NCI-H446 treated with DMSO at 0.1 percent for 48 hours (cell line): ENCODE measurements at places on chromosomes 7 and 10.
A peak's percentile ranks its signal among the peaks of the same experiment; 100 is the strongest.

- DNase-seq = no peak
Observed at GRCh38 chr7:87517136-87517815, 41.8 kb upstream of the ABCB4 start.

DNA sequence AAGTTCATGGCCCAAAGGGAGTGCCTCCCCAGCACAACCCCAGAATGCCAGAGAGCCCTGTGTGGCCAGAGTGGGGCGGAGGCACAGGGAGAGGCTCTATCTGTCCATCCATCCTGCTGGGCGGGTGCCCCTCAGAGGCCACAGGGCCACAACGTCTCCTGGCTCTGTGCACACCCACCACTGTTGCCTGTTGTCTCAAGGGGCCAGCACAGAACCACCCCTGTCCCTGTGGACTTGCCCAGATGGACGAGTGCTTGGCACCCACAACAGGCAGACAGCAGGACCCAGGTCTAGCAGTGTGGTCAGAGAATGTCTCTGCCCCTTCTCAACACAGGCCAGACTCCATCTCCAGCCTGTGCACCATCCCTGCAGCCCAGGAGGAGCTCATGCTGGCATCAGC is 92.8 kb downstream of the PAXIP1 start:
- no peak for DNase-seq

GRCh38 chr7:7335909-7336308 is 153.6 kb downstream of the C1GALT1 start:
- no peak for DNase-seq

GRCh38 chr7:11437994-11438393 is 394.0 kb downstream of the THSD7A start:
- no peak for DNase-seq

- no peak for DNase-seq
Observed at GRCh38 chr7:159042103-159042502, 102.6 kb downstream of the VIPR2 start.

DNA sequence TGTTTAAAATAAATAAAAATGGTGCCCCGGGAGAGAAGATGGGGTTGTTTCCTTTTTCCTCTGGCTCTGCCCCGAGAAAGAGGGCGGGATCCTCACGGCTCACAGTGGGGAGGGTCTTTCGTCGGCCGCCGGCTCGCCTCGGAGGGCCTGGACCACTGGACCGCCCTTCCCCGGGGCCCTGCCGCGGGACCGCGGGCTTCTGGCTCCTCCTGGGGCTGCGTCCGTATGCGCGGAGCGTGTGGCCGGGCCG is 3.5 kb upstream of the IGF2BP3 start:
- peak; percentile 61 for DNase-seq

- no peak for DNase-seq
Observed at GRCh38 chr7:122515404-122515803, 183.5 kb downstream of the RNF133 start.

DNA sequence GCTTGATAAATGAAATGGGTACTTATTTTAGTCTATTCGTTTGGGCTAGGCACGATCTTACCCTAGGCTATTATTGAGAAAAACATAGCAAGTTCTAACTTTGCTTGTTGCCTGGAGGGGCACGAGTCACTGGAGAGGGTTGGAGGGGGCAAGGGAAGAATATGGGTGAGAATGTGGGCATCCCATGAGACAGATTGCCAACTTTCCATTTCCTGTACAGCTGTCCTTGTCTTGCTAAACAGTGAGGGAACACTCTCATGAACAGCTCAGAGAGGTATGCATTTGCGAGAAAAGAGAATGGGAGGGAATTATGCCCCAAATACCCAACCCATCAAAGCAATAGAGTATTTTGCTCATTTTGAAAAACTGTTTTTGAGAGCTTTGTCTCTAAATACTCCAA is 9.2 kb downstream of the CDHR3 start:
- DNase-seq = no peak

DNA sequence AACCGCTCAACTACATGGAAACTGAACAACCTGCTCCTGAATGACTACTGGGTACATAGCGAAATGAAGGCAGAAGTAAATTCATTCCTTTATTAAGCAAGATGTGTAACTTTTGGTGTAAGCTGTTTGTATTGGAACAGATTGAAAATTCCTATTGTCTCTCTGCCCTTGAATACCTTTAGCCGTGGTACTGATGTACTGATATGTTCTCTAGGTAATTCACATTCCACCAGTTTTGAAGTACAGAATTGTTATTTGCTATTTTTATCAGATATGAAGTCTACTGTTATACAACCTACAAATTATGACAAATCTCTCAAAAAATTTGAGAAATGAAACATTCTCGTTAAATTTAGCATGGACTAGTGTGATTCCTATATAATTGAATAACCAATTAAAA is 17.7 kb downstream of the ZMYND11 start:
- DNase-seq = no peak

DNA sequence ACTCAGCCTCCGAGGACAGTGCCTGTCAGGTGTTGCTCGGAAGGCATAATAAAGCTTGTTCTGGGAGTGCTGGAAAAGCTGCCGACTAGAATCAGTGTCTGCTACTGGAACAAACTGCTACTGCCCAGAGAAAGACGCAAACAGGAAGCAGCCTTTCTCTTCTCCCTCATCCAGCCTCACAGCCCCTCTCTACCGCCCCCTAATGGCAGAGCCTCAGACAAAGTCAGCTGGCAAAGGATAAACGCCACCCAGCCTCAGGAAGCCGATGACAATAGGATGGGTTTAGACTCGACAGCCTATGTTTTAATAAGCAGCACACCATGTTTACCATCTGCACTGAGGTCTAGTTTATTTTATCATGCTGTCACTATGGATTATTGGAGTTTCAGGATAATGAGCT is 169.5 kb upstream of the LYZL1 start:
- DNase-seq = no peak

DNA sequence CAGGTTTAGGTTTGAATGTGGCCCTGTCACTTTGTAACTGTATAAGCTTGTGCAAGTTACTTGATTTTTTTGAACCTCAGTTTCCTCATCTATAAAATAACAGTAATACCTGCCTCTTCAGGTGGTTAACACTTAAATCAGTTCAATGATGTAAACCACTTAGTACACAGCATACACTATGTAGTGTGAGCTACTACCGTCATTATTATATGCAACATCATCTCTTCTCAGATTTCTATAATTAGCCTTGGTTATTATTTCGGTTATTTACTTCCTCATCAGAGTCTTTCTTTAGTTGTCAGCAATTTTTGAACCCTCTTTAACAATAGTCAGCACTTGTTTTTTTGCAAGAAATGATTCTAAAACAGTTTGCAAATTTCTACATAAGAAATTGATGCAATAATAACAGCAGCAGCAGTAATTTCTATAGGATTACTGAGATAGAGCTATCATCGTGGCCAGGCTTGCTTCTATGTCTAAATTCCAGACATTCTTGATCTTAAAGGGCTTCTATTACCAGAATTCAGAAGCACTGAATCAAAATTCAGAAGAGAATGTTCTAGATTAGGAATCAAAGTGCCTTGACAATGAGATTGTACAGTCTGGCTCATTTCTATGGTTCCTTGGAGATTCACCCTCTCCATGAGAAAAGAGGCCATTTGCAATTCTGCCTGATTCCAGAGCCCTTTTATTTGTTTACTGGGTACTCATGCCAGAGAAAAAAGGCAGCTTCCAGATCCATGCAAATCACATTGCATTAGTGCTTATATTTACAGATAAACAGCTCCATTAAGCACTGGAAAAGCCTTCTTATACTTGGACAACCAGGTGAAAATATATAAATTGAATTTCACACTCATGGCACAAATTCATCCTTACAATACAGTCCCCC is 25.0 kb upstream of the WDR11 start:
- DNase-seq = no peak

DNA sequence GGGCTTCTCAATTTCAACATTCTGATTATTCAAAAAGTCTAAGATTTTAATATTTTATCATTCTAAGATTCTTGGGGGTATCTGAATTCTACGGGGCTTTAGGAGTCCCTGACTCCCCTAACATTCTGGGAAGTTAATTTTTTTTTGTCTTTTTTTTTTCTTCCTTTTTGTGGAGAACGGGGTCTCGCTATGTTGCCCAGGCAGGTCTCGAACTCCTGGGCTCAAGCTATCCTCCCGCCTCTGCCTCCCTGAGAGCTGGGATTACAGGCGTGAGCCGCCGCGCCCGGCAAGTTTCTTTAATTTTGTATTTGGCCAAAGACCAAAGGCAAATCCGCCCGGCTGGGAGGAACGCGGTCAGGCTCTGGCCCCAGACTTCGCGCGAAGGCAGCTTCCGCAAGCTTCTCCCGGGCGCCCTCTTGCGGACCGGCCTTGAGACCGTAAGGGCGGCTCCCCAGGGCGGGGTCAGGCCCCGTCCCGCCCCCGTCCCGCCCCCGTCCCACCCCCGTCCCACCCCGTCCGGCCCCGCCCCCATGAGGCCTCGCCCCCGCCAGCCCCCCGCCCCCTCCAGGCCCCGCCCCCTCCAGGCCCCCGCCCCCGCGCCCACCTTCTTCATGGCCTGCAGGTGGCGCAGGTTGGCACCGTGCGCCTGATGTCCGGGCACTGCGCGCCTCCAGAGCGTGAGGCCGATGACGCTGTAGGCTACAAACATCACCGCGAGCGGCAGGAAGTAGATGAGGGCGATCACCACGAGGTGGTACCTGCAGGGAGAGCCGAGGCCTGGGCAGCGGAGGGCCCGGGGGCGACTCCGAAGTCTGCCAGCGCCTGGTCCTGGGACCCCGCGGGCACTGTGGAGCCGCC is 8.2 kb downstream of the TACR2 start:
- peak; percentile 65 for DNase-seq

DNA sequence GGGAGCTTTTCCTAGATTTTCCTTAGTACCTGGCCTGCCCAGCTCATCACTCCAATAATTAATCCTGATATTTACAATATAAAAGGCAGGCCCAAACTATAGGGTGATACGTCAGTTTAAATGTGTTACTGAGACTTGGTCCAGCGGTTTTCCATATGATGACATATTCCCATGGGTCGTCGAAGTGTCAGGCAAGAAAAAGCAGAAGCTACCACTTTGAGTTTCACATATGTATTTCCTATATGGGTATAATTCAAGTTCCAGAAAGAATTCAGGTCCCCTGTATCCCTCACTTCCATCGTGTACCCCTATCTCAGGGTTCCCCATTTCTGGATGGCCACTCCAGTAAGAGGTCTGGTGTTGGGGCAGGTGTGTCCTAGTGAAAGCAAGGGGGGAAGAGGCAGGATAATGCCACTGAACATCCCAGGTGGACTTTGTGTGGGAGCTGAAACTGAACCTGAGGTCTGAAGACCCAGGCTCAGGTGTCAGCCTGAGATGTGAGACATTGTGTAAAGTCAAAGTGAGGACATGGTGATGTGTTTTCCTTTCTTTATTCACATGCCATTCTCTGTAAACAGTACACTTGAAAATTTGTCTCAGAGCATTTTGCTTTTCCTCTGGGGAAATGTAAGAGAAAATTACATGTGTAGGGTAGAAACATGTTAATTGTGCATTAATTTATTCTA is 167.8 kb downstream of the PLXDC2 start:
- DNase-seq = no peak

GRCh38 chr10:108465871-108466641 is 1301.5 kb upstream of the SORCS1 start:
- DNase-seq = no peak

DNA sequence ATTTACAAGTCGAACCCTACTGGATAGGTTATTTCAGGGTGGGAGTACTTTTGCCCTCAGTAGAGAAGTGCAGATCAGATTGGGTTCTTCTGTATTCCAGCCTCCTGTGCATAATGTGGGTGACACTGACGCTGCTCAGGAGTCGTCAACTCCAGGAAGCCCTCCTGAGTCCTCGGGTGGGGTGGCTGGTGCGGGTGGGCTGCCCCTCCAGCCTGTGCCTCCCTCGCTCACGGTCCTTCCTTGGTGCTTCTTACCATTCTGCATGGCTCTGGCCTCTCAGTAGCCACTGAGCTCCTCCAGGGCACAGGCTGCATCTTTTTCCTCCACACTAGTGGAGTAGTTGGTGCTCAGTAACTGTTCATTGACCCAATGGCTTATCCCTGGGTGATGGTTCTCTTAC is 4.3 kb downstream of the CDH23 start:
- DNase-seq = no peak

- DNase-seq = no peak
Observed at GRCh38 chr7:108406222-108406890, 49.9 kb downstream of the NRCAM start.

- no peak for DNase-seq
Observed at GRCh38 chr10:13483073-13483472, 45.7 kb downstream of the BEND7 start.

- DNase-seq = no peak
Observed at GRCh38 chr7:90303241-90303640, 17.9 kb downstream of the FAM237B start.

DNA sequence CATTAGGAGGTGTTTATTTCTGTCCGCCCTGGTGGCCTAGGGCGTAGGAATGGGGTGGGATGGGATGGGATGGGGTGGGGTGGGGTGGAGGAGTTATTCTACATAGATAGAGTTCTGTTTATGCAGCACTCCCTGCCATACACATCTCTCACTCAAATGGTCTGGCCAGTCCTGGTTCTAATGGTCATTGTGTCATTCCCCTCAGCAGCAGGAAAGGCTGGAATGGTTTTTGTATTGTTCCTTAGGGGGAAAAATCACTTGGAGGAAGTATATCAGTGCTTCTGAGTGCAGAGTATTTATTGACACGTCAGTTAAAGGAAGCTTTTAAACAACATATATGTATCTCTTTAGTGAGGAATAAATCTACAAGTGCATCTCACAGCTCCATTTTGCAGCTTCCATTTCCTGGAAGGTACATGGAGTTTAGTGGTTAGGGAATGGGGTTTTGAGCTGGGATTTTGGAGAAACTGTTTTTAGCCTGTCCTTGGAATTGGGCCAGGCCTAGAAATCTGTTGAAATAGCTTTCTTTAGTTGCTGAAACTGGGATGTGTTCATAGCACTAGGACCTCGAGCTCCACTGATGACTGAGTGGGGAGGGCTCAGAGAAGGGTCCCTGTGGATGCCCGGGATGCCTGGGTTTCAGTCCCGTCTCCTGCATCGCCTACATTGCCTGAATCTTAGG is 8.3 kb downstream of the TSPAN14 start:
- DNase-seq = no peak

DNA sequence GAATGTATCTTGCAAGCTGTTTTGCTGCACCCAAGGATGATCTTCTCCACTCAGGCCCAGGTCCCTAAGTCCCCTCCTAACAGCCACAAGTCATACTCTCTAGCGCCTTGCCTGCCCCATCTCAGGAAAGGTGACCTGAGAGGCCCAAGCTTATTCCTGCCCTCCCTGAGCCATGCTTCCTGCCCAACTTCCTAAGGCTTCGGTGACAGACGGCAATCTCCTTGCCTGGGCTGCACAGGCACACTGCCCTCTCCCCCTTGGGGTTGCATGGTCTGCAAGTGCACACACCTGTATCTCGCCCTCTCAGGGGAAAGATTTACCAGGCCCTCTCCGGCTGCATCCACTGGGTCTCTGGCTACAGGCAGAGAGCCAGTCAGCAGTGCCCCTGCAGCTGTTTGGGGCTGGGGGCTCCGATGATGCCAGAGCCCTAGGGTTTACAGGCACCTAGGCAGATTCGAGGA is 771 bp upstream of the ADIRF start:
- no peak for DNase-seq

GRCh38 chr10:21600804-21601433 is 66.9 kb downstream of the MLLT10 start:
- DNase-seq = no peak
